ENCODE measurements at places on chromosomes 2 and 18.

DNA sequence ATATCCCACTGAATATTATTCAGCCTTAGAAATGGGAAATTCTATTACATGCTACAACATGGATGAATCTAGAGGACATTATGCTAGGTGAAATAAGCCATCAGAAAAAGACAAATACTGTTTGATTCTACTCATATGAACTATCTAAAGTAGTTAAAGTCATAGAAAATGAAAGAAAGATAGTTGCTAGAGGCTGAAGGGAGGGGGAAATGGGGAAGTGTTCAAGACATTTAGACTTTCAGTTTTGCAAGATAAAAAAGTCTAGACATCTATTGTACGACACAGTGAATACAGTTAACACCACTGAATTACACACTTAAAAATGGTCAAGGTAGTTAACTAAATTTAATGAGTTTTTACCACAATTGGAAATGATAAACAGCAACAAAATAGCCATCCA lies 835.9 kb upstream of the CHAC2 start:
- no peak for DNase-seq

- no peak for DNase-seq
Observed at GRCh38 chr2:73225513-73226360, 7.3 kb downstream of the PRADC1 start.

DNA sequence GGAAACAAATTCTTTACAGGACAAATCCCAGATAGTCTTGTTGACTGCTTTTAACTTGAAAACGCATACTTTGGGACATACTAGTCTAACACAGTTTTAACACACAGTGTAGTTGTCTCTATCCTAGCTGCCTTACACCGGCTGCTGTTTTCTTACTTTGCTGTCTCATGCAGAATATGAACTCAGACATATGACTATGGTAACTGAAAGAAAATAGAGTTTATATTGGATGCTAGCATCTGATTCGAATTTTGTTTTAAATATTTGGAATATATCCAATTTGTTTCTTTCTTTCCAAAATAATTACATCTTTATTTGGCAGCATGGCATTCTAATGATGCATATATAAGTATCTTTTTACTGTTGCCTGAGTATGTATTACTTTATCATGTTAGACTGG lies 69.8 kb downstream of the ANKRD12 start:
- no peak for DNase-seq

- no peak for DNase-seq
Observed at GRCh38 chr2:77519888-77520506, 2.2 kb downstream of the LRRTM4 start.

GRCh38 chr2:108346827-108347226 lies 30.9 kb upstream of the SULT1C4 start:
- no peak for DNase-seq

DNA sequence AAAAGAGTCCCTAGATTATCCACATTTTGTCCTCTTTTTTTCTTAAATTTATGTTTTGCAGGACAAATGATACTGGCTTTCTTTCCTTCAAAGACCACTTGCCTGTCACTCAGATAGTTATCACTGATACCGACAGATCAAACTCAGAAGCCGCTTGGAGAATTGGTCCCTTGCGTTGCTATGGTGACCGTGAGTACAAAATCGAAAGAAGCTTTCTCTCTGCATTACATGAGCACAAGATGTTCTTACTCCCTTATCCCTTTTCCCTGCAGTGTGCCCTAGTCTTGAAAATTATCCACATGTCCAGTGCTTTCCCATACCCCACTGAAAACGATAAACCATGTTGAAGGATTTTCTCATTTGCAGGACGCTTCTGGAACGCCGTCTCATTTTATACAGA lies 738.5 kb downstream of the CNTNAP5 start:
- no peak for DNase-seq

DNA sequence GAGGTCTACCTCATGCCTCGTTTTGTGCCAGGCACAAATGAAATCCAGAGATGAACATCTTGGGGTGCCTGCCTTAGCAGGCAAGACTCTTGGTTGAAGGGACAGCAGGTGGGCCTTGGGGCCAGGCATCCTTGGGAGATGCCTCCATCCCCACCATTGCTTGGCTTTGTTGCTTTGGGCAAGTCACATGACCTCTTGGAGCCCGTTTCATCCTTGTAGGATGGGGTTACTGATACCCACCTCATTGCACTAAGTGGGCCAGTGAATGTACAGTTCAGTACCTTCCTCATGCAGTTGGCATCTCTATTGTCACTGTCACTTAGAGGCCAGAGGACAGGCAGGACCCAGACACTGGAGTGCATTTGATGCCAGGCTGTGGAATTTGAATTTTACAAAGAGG lies 195.5 kb downstream of the LDLRAD4 start:
- DNase-seq, result no peak

DNA sequence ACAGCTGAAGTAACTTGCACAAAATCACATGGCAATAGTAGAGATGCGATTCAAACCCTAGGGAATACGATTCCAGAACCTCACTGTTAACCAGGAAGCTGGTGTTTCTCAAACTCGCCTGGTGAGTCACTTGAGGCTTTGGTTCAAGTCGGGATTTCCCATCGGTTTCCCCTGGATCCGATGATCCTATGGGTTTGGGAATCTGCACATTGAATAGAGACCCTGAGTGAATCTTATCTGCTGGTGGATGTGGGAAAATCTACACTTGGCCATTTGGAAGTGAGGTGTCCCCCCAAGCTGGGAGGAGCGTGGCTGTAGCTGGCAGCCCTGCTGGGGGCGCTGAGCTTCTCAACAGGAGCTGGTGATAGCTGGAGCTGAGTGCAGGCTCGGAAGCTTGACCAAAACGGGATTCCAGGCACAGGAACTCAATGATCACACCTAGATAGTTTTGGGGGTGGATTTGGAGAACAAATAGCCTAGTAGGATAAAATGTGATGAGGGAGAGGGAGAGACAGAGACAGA lies 135.4 kb downstream of the PRKCE start:
- DNase-seq, result no peak

DNA sequence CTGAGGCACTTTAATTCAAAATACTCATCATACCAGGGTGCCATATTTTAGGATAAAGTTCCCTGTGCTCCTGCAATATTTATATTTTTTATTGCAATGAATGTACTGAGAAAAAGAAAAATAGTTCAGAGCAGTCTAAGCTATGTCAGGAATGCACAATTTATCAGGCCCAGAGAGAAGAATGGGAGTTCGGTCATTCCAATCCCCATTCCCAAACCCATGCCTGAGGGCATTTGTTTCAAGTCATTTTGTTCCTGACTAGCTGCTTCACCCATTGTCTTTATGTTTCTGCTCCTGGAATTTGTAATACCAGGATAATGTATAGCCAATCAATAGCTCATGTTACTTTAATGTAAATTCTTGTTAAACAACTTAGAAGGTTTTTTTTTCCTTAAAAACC lies 24.4 kb upstream of the FTCDNL1 start:
- DNase-seq, result no peak

- peak; percentile 12 for DNase-seq
Observed at GRCh38 chr18:35683021-35683420, 101.5 kb downstream of the GALNT1 start.

DNA sequence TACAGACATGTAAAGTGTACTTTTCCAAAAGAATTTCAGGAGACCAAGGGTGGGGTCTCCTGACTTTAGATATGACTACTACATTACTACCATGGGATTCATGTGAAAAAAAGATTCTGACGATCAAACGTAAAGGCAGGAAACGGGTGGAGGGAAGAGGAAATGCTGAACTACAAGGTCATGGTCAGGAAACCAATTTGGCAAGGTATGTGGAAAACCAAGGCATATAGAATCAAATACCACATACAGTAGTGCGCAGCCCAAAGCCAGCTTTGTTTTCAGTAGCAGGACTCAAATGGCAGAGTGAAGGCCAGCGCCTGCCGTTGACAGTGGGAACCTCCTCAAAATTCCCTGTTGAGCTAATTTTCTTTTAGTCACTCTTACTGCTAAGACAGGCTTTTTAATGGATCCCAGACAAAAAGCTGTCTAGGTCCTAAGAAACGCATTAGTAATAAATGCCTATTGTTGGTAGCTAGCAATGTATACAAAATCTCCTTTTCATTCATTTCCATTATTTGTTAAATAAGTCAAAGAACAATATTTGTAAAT lies 57.6 kb upstream of the SERTAD2 start:
- no peak for DNase-seq

GRCh38 chr2:20172273-20173055 lies 52.5 kb downstream of the SDC1 start:
- no peak for DNase-seq

- no peak for DNase-seq
Observed at GRCh38 chr2:237955640-237956401, 11.0 kb upstream of the UBE2F start.

GRCh38 chr2:220935789-220936321 lies 636.2 kb downstream of the EPHA4 start:
- no peak for DNase-seq

DNA sequence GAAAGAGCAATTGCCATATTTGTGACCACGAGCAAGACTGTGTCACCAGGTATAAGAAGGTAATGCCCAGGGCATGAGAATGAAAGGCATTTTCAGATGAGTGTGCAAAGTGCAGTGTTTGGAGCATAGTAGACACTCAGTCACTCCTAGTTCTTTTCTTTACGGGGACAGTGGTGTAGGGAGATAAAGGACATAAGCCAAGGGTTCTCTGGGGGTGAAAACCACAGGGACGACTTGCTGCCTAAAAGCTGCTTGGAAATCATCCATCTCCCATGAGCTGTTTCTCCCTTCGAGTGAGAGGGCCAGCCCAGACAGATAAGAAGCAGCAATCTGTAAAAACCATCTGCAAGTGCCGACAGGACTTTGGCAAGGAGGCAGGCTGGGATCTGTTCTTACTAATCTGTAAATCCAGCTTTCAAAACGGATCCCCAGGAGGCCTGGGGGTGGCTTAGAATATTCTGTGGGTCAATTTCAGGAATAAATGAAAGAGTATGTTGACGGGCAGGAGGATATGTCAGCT lies 221.6 kb downstream of the LPIN1 start:
- DNase-seq, result peak; percentile 99

DNA sequence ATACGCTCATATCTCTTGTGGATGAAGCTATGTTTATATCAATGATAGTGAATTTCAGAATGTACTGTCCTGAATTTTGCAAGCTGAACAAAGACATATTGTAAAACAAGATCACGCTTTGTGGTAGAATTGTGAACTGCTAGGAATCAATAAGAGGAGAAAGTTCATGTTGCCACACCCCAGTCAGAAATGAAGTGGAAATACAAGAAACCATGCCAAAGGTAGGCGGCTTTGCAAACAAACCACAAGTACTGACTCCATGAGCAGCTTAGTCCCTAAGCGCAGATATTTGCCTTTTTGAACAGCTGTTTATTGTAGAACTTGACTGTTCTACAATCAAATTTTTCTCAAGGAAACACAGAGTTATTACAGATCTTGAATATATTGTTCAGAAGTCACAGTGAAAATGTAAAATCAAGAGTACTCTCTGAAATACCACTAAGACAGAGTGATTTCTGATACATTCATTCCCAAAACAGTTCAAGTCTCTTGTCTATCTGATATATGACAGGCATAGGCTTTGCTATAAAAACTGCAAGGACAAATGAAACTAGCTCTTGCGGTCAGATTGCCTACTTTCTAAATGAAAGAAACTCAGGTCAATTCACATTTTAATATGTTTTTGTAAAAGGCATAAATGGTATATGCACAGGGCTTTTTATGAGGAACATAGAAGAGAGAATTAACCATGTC lies 120.9 kb upstream of the CDH19 start:
- no peak for DNase-seq

GRCh38 chr2:8659092-8659734 lies 22.6 kb upstream of the ID2 start:
- no peak for DNase-seq
